T-helper 2 cell (primary cell): ENCODE measurements at places on chromosomes 6 and 20.

DNA sequence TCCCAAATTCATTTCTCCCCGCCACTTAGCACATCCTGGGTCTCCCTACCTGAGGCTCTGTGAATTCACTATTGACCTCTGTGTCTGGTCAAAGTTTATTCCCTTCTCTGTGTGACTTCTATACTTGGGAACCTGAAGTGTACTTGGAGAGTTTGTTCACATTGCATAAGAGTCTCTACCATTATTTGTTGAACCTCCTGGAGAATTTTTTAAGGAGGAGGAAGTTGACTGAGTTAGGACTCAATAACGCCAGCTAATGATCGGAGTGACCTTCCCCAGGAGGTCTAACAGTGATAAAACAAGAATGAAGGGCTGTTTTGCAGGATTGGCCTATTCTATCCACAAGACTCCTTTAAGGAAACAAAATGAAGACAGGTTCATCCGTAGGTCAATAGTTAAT lies 23.6 kb downstream of the STMND1 start:
- DNase-seq = no peak

GRCh38 chr20:53352727-53353440 lies 240.8 kb downstream of the ZNF217 start:
- no peak for DNase-seq

- DNase-seq = no peak
These were observed 153.0 kb upstream of the UST start for GRCh38 chr6:148593813-148594170.

- no peak for DNase-seq
These were observed 73.6 kb downstream of the MDGA1 start for GRCh38 chr6:37624121-37624520.

GRCh38 chr20:3227936-3228749 lies 10.8 kb downstream of the SLC4A11 start:
- no peak for DNase-seq

DNA sequence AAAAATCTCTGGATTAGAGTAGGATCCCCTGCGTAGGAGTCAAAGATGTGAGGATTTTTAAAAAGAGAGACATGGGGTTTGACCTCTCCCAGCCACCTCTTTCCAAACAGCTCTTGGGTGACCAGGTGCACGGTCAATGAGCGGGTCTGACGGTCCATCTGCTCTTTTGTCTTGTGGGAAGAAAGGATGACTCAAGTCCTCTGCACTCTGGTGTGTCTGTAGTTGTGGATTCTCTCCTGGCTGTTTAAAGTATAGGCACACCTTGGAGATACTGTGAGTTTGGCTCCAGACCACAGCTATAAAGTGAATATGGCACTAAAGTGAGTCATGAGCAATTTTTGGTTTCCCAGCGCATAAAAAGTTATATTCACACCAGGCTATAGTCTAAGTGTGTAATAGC lies 209.8 kb downstream of the BMP7 start:
- DNase-seq = no peak

- DNase-seq = no peak
These were observed 491.1 kb downstream of the UTRN start for GRCh38 chr6:144776031-144776819.

DNA sequence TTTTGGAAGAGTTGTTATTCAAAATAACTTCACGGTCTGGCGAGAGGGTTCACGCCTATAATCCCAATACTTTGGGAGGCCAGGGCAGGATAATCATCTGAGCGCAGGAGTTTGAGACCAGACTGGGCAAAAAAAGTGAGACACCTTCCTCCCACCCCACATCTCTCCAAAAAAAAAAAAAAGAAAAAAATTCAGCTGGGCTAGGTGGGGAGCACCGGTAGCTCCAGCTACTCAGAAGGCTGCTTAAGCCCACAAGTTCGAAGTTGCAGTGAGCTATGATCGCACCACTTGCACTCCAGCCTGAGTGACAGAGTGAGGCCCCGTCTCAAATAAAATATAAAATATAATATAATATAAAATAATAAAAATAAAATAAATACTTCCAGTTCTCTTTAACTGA lies 10.4 kb downstream of the OR2B2 start:
- DNase-seq = no peak

GRCh38 chr6:151784441-151785214 lies 22.9 kb upstream of the ESR1 start:
- no peak for DNase-seq
